CD8-positive, alpha-beta T cell (primary cell): ENCODE measurements at places on chromosomes 11 and 22.

DNA sequence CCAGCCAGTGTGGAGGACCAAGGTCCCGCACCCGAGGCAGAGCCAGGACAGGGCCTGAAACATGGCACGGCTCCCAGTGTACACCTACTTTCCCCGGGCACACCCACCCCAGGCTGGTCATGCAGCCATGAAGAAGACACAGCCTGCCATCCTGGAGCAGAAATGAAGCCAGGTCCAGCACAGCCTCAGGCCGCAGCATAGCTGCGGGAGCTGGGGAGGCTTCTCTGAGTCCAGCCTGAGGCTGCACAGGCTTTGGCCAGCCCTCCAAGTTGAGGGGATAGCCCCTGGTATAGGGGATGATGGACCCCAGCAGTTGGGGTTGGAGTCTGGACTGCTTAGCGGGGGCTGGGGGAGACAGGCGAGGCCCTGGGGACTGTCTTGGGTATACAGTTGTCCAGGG, 2.9 kb upstream of the HDAC10 start:
- no peak for DNase-seq

- DNase-seq, result no peak
Measured at GRCh38 chr11:64097468-64098317, 62.0 kb downstream of the FLRT1 start.

DNA sequence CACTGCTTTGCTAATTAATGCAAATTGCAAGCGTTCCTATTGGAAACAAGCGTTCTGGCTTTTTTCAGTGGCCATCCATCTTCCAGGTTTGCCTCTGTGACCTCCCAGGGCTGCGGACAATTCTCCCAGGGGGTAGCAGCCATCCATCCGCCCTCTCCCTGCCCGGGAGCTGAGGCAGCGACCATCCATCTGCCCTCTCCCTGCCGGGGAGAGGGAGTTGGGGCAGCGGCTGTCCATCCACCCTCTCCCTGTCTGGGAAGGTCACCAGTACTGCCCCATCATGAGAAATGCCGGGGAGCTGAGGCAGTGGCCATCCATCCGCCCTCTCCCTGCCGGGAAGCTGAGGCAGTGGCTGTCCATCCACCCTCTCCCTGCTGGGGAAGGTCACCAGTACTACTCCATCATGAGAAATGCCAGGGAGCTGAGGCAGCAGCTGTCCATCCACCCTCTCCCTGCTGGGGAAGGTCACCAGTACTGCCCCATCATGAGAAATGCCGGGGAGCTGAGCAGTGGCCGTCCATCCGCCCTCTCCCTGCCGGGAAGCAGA, 394.7 kb downstream of the BRD1 start:
- DNase-seq, result no peak

GRCh38 chr11:123611698-123612097, 42.7 kb downstream of the SCN3B start:
- no peak for DNase-seq

DNA sequence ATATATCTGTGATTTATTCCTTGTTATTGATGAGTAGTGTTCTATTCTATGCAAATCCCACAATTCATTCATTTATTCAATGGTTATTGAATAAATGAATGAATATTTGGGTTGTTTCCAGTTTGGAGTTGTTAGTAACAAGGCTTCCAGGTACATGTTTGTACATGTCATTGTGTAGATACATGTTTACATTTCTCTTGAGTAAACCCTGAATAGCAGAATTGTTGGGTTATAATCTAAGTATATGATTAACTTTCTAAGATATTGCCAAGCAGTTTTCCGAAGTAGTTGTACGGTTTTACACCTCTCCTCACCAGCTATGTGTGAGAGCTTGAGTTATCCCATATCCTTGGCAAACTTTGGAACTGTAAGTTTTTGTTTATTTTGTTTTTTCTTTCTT, 18.5 kb upstream of the OR8G1 start:
- no peak for DNase-seq

- no peak for DNase-seq
Measured at GRCh38 chr11:79013509-79013908, 427.3 kb downstream of the TENM4 start.
